ENCODE measurements at places on chromosomes 1 and 21.

DNA sequence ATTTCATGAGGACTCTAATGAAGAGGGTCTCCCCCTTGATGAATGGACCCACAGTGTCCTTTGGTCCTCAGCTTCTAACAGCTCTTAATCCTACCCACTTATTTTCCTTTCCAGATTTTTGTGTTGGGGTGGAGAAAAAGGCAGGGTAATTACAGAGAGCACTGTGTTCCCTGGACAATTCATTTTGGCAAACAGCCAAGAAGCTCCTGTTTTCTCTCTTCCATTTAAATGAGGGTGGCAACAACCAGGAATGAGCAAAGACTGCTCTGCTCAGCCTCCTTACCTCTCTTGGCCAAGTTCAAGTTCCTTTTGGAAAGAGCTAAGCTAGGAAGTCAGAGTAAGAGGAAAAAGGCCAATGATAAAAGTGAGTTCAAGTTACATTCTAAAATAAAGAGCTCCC, 11.9 kb downstream of the XKR8 start:
- DNase-seq = no peak

GRCh38 chr21:15695241-15695640, 34.5 kb upstream of the USP25 start:
- DNase-seq = no peak

DNA sequence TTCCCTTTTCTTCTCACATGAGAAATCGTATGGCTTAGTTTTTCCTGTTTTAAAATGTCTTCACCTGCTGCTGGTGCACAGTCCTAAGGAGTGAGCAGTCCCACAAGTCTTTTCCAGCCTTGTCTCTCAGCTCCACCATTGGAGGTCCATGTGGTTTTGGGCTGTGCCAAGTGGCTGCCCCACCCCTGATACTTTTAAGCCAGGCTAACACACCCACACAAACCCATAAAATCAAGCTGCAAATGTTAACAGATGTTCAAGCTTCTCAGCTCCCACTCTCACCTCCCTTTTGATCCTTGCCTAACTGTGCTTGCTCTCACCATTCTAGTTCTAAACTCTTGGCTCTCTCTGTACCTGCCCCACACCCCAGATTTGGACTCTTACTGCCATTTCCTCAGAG, 74.5 kb upstream of the COL24A1 start:
- no peak for DNase-seq

DNA sequence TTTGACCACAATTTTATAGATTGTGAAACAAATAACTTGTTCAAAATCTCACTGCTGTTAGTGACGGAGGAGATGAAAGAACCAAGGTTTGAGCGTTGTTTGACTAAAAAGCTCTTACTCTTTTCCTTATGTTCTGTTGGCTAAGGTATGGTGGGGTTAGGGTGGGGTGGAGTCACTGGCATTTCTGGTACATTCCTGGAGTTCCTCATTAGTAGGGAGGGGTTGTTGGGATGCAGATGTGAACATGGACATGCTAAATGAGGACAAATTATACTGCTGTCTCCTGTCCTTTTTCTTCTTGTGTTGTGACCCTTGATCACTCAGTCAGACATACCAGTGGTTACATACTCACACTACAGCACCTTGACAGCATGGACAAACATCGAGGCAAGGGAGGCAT, 26.2 kb upstream of the CD1D start:
- DNase-seq = no peak

- no peak for DNase-seq
Measured at GRCh38 chr1:214198571-214198970, 82.4 kb upstream of the SMYD2 start.

DNA sequence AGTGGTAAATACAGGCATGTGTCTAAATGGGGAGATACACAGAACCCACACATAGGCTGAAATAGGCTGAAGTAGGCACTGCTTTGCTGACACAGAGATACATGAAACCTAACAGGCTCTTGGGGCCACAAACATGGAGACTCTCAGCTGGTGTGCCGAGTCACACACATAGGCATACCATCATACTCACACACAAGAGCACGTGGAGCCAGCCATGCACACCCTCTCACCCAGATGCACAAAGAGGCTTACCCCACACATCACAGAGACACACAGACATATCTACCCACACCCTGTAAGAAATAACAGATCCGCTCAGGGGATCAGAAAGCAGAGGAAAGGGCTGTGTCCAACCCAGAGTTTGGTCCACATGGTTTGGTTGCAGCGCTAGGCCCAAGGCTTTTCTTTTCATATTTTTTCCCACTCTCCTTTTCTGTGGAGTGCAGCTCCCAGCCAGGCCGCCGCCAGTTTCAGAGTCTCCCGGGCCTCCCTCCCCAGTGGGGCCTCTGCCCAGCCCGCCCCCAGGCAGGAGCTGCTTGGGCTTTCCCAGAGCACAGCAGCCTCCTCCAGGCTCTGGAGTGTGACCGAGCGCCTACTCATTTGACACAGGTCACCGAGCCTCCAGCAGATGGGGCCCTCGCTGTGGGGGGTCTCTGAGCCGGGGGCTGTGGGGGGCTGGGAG, 3.9 kb upstream of the POU3F1 start:
- DNase-seq = no peak

GRCh38 chr1:219174460-219175211, 958 bp downstream of the LYPLAL1 start:
- DNase-seq = peak; percentile 15

DNA sequence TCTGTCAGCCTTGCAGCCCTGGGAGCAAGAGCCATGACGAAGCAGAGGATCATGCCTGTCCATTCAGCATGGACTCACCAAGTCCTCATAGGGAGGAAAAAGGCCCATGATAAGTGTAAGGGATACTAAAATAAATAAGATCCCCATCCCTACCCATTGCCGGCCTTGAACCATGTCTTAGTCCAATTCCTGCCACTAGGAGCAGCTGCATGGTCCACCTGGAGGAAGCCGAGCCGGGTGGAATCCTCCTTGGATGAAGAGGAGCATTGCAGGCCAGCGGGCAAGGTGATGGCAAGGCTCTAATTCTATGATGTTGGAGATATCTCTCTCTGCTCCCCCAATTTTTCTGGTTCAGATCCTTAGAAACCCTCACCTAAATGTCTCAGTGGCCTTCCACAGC, 38.7 kb upstream of the SYT6 start:
- DNase-seq = no peak

- DNase-seq = no peak
Measured at GRCh38 chr1:168972887-168973286, 133.6 kb upstream of the ATP1B1 start.

DNA sequence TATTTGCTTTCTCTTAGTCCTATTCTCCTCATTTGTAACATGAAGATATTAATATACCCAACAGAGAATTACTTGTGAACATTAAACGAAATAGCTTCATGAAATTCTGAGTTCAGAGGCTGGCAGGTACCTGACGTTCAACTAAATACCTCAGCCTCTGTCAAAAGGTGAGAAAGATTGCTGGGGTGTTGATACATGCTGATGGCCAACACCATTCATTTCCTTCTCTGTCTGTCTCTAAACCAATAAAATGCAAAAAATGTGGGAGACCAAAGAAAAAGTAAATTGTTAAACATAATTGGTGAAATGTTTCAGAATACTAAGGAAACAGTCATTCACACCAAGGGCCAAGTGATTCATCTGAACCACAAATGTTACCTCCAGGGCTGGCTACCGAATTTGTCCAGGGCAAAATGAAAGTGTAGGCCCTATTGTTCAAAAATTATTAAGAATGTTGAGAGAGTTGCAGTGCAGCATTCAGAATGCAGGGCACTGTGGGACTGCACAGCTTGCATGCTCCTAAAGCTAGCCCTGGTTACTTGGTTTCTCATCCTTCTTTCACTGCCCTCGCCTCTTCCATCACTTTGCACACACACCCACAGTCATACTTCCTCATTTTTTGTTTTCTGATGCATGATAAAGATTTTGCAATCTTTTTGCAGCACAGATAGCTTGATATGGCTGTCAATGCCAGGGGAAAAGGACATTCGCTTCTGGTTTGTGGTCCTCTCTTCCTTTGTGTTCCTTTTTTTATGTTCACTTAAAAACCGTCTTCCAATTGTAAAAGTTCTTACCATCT, 414.3 kb upstream of the NR5A2 start:
- no peak for DNase-seq

GRCh38 chr1:50995651-50996050, 25.6 kb downstream of the CDKN2C start:
- no peak for DNase-seq

- no peak for DNase-seq
Measured at GRCh38 chr1:230696722-230697437, 17.0 kb downstream of the AGT start.

DNA sequence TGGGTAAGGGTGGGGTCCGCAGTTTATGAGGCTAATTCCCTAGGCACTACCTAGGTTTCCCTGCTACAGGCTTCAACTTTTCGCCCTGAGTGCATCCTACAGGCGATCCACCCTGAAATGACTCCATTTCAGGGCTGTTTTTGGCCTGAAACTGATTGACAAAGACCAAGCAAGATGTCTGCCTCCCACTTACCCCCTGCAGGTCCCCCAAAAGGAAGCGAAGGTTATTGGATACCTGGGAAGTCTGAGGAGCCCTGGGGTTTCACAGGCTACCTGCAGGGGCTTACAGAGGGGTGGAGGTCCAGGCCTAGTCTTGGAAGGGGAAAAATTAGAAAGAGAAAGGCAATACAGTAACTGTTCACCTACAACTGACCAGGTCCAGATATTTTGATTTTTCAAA, 3.3 kb upstream of the TBX15 start:
- no peak for DNase-seq

GRCh38 chr1:181129771-181130606, 41.5 kb downstream of the IER5 start:
- no peak for DNase-seq

Measured in stimulated activated naive CD8-positive, alpha-beta T cell treated with anti-CD3 and anti-CD28 coated beads, Interleukin-15, amount 100 ng/mL, for 72 hours (primary cell).